ENCODE measurements at places on chromosomes 6 and 20.

GRCh38 chr20:50240092-50240491 is 49.5 kb downstream of the CEBPB start:
- DNase-seq = no peak

GRCh38 chr6:156685823-156686222 is 91.4 kb upstream of the ARID1B start:
- DNase-seq = no peak

GRCh38 chr6:91713911-91714310 is 1127.0 kb upstream of the MAP3K7 start:
- DNase-seq = no peak

GRCh38 chr6:33292996-33293682 is 3.7 kb downstream of the PFDN6 start:
- no peak for DNase-seq

DNA sequence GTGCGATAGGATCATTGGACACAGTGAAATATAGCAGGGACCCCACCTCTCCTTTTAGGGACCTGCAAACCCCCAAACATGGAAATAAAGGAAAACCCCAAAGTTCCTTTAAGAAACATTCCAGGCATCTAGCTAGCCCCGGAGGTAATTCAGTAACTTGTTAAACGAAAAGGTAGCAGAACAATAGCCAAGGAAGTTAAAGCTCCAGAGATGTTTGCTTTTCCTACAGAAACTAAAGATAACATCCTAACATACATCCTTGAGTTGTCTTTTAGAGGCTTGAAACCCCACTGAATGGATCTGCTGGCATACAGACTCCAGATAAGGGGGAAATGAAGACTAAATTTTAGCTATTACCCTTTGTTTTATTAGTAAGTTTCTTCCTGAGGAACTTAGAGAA is 51.0 kb downstream of the FAM184A start:
- no peak for DNase-seq

- peak; percentile 67 for DNase-seq
Measured at GRCh38 chr6:149440735-149441671, 40.9 kb downstream of the SUMO4 start.

- peak; percentile 95 for DNase-seq
Measured at GRCh38 chr6:44650947-44651346, 263.4 kb downstream of the CDC5L start.

- no peak for DNase-seq
Measured at GRCh38 chr20:47418069-47418757, 61.7 kb upstream of the ZMYND8 start.

DNA sequence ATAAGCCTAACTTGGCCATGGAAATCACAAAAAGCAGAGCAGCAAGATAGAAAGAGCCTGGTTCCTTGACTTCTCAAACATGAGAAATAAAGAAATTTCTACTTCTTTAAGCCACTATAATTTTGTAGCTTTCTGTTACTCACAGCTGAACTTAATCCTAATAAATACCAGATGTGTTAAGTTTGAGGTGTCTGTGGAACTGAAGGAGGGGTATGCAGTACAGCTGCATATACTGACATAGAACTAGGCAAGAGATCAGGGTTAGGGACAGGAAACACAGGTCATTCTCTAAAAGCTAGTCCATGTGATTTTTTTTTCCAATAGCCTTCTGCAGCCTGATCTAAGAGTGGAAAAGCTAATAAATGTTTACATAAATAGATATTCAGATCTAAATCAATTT is 123.9 kb downstream of the COL12A1 start:
- DNase-seq = no peak

GRCh38 chr6:42141603-42142117 is 760 bp downstream of the C6orf132 start:
- no peak for DNase-seq

DNA sequence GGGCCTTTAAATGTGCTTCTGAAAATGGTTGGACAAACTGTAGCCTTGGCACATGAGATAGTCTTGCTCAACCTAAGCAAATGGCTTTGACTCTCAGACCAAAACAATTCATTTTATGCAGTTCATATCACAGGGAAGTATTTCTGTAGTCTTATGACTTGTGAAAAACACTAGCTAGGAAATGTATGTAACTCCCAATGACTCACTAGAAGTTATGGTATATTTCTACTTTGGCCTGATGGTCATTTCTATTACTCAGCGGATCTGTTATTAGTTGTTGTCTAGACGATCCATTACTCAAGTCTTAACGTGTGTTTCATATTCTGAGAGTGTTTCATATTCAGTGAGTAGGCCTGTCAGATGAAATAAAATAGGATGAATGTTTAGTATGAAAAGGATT is 1333.5 kb downstream of the KHDRBS2 start:
- no peak for DNase-seq

DNA sequence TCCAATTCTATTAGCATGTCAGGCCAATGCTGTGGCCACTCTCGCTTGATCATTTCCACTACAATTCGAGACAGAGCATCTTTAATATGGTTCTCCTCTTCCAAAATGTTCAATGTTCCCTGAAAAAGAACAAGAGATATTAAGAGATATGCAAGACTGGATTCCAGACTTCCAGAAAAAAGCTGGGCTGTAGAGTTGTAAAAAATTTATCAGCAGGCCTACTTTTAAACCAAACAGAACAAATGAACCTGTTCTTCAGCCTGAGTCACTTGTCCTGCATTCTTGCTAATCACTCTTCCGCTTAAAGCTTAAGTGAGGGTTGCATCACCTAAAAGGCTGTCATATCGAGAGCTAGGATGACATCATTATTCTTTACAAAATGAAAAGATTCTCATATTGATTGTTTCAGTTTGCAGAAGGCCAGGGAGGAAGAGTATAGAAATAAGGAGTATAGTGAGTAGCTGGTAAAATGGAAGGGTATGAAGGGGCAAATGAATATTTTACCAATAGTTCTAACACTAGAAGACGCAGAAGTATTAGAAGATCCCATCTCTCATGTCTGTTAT is 4.9 kb downstream of the XPO5 start:
- DNase-seq = peak; percentile 5

DNA sequence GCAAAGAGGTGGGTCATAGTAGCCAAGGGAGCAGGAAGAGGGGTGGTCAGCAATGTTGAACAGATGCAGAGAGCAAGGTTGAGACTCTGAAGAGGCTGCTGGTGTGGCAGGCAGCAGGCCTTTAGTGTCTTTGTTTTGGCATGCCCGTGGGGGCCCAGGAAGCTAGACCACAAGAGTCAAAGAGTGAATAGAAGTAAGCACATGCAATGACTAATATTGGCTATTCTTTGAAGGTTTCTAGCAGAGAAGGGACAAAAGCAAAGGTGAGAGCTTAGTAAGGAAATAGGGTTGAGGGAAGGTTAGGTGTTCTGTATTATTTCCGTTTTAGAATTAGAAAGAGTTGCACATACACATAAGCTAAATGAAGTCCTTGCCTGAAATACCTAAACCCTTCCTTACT is 18.8 kb downstream of the TDRD6 start:
- DNase-seq = peak; percentile 20
